ENCODE measurements at places on chromosomes 2 and 18.

DNA sequence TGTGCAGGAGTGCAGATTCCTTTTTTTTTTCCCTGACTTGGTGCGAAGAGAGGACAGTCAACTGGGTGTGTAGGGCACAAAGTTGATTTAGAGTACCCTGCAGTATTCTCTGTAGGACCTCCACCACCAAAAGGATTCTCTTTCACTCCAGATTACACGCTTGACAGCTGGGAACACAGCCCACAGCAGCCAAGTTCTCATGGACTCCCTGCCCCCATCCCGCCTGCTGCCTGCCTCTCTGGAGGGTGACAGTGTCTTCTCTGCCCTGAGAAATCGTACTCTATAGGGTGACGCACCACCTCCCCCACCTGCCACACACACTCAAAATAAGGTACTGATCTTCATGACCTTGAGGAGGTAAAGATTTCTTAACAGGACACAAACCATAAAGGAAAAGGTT lies 26.6 kb upstream of the IHH start:
- DNase-seq = no peak

DNA sequence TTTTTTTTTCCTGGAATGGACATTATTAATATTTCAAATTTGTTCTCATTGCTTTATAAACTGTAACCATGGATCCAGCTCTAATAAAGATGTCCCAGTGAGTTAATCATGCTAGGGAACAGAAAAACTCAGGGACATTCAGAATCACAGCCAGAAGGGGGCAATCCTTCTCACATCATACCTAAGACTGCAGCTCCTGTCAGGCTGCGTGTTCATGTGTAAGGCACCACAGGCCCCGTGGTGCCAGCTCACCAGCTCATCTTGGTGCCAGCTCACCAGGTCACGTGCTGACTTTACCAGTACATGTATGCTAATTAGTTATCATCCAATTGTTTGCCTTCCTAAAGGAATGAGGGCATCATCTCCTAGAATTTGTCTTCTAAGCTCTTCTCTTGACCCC lies 84.7 kb upstream of the NEDD4L start:
- DNase-seq = no peak

GRCh38 chr2:191521608-191522208 lies 156.2 kb upstream of the NABP1 start:
- DNase-seq = peak; percentile 31

DNA sequence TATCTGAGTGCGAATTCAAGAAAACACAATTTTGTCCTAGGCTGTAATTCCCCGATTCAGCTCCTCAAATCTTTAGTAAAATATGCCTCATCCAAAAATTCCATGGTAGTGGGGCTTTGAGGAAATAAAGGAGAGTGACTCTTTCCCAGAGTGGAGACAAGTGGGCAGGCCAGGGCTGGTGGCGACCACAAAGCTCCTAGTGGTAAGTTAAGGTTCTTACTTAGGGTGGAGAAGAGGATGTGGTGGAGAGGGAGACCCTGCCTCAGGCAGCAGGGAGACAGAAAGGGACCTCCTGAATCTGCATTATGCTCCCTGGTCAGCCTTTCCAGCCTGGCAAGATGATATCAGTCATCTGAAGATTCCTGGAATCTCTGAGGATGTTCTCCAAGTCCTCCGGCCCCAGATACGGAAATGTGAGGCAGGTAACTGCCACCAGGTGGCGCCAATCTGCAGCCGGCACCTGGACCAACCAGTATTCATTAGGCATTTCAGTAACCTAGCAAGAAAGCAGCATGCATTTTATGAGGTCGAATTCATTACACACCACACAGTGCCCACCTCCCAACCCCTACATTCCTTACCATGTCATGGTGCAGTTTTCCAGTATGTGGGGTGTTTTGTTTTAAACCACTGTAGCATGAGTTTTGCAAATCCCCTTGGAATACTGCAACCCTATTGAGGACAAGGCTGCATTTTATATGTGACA lies 106.4 kb downstream of the POLE4 start:
- peak; percentile 40 for DNase-seq

GRCh38 chr2:230975927-230976326 lies 20.0 kb upstream of the SPATA3 start:
- DNase-seq = no peak

GRCh38 chr2:189933911-189934399 lies 128.6 kb downstream of the MSTN start:
- DNase-seq = no peak

DNA sequence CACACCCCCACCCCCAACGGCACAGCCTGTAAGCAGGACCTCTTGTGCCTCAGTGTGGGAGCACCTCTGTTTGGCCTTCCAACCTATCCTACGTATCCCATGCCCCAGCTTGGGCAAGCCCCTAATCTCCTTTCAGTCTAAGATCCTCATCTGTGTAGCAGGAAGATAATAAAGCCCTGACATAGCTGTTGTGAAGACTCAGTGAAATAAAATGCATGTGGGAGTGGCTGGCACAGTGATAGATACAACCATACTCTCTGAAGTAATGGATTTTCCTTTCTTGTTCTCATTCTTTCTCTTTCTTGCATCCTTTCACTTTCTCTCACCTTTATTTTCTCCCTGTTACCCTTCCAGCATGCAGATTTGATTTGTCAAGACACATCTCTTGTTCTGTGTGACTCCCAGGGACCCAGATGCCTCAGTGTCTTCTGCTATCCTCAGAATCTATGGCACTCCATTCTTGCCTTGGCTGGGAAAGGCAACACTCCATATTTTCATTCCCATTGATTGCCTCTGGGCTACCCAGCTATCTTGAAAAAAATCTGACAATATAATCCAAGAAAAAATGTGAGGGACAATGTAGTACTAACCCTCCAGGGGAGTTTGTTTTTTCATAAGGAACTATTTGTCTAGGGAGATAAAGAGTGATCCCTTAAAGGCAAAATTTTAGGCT lies 207.2 kb upstream of the SETBP1 start:
- no peak for DNase-seq

- DNase-seq = no peak
These were observed 97.6 kb upstream of the PPP1CB start for GRCh38 chr2:28653892-28654662.
